Occipital lobe (tissue), 3 donors: ENCODE measurements at places on chromosomes 5 and 9. TPM values are rescaled to one million over a fixed set of nuclear protein-coding genes. Genes with fewer than 3 reads are reported as not detected.

DNA sequence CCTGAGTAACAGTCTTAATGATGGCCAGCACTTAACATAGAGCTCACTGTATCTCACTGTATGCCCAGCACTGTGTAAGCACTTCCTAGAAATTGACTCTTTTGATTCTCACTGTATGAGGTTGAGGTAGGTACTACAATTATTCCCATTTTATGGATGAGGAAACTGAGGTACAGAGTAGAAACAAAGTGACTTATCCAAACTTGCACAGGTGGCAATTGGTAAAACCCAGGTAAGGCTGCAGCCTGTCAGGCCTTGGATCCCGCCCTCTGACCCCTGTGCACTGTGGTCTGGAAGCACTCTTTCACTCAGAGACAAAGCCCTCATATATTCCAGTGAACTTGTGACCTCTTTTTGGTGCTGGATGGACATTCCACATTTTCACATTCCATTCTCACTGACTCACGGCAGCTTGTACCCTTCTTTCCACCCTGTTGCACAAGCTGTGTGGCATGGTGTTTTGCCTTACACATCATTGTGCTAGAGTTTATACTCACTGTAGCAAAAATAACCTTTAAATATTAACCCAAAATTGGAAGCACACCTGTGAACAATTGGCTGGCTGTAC is 21.7 kb downstream of the ANKRD55 start:
- DNase-seq: no peak

SLCO6A1 gene
- total RNA-seq: 0.94 TPM

DNA sequence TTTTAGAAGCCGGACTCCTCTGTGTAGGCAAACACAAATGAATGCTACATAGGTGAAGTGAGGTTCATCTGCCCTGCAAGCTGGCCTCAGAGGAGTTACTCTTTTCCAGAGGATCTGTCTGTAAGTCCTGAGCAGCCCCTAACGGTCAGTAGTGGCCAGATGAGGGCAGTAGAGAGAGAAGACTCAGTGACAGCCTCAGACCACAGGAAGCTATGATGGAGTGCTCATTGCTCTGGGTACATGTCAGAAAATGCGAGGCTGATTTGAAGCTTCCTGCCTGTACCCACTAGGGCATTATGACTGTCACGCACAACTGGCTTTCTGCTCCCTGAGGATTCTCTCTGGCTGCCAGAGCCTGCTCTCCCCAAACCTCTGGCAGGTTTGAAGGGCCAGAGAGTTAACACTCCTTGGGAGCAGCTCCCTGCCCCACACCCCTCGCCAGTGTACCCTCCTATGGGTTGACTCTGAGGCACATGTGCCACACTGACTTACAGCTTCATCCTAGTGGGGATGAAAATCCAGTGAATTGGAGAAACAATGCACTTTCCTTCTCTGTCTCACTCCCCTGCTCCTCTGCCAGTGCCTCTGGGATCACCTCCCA is 141.5 kb downstream of the GABRG2 start:
- no peak for DNase-seq

DNA sequence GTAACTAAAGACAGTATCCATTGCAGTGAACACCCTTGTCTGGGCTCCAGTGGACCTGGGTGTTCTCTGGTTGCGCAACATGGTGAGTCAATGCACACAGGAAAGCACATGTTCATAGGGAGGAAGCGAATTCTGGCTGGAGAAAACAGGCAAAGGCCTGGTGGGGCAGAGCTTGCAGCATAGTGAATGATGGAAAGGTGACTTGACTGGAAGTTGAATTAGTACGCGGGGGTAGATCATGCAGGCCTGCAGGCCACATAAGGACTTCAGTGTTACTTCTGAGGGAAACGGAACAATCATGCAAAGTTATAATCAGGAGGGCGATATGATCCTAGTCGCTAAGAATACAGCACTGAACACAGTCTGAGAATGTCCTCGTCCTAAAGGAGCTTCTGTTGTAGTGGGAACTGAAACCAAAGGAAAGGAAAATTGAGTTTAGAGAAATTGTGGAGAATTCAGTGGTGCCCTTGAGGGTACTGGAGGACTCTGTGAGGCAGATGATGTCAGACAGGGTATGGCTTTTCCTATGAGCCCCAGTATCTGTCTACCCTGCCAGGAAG is 71.9 kb upstream of the RANBP3L start:
- DNase-seq: no peak

- DNase-seq: no peak
These were observed 78.4 kb downstream of the NDFIP1 start for GRCh38 chr5:142186857-142187594.

ZFP2 gene
- 9.4 TPM for total RNA-seq

GRCh38 chr5:134938030-134938429 is 29.7 kb upstream of the CATSPER3 start:
- DNase-seq: no peak

DNA sequence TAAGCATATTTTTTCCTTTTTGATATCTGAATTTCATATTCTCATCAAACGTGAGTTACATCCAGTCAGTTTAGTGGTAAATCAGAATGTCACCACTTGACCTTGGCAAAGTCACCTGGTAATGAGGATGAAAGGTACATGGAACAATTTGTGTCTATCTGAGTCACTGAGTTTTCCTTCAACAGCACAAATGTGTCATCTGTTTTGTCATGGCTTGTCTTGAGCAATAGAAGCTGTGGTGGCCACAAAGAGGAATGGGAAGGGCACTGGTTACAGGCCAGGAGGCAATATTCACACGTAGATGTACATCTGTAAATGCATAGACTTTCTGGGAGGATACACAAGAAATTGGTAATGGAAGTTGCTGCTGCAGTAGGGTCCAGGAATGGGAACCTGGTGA is 8.4 kb upstream of the ZNF474 start:
- no peak for DNase-seq

DNA sequence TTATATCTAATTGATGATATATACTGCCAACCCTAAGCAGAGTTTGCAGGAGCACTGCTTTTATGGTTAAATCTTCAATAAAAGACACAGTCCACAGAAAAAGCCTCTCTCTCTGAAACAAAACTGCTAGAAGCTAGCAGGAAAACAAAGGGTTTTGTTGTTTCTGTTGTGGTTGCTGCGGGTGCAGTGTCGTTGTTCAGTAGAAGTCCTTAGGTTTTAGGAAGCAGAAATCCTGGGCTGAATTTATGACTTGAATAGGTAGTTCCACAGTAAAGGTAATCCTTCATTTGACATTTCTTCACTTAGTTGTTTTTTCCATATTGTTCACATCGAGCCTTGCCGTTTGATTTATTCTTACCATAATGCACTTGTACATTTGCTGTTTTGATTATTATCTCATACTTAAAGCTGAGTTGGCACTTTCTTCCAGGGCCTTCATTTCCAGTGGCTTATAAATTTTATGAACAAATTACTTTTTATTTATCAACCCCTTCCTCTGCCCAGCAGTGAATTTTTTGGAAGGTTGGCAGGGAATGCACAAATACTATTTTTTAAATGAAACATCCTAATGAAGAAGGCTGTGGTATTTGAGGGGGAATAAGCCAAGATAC is 209.6 kb upstream of the SLC30A5 start:
- DNase-seq: no peak

GRCh38 chr9:3398232-3398648 is 127.6 kb downstream of the RFX3 start:
- DNase-seq: no peak

DRD1 gene
- 6.1 TPM for total RNA-seq

GRCh38 chr9:89342213-89342612 is 23.9 kb downstream of the SECISBP2 start:
- no peak for DNase-seq

- no peak for DNase-seq
These were observed 94.8 kb downstream of the ARRDC3 start for GRCh38 chr5:91288118-91288916.

- DNase-seq: no peak
These were observed 193.6 kb upstream of the SMC2 start for GRCh38 chr9:103900466-103900865.

- no peak for DNase-seq
These were observed 33.1 kb upstream of the RAB14 start for GRCh38 chr9:121234832-121235161.

DNA sequence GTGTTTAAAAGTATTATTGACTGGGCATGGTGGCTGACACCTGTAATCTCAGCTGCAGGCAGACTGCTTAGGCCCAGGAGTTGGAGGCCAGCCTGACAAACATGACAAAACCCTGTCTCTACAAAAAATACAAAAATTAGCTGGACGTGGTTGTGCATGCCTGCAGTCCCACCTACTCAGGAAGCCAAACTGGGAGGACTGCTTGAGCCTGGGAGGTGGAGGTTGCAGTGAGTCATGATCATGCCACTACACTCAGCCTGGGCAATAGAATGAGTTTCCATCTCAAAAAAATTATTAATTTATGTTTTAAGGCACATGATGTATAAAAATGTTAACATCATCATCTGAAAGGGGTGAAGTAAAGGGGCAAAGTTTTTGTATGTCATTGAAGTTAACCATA is 49.7 kb upstream of the FNIP1 start:
- DNase-seq: no peak

DNA sequence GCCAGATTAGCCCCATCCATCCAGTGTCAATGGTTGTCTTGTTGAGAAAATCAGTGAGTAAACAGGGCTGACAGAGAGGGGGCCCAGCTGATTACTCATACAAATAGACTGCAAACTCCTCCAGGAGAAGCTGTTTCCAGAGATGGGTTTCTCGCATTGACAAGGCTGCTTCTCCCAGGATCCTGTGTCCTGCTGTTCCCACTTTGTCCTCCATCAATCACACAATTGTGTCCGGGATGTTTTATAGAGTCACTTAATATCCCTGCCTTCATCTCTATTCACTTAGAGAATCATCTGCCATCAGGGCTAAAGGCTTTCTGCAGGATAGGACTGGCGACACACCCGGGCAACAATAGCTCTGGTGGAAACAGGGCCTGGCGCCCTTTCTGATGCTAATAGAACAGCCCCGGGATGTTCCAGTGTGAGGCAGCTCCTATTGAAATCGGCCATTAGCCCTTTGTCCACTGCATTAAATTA is 71.7 kb upstream of the TBCA start:
- DNase-seq: no peak

NOP16 gene
- total RNA-seq: 5.0 TPM

DNAH5 gene
- total RNA-seq: 5.5 TPM

GRCh38 chr9:86624630-86625029 is 270.4 kb upstream of the TUT7 start:
- DNase-seq: no peak

DNA sequence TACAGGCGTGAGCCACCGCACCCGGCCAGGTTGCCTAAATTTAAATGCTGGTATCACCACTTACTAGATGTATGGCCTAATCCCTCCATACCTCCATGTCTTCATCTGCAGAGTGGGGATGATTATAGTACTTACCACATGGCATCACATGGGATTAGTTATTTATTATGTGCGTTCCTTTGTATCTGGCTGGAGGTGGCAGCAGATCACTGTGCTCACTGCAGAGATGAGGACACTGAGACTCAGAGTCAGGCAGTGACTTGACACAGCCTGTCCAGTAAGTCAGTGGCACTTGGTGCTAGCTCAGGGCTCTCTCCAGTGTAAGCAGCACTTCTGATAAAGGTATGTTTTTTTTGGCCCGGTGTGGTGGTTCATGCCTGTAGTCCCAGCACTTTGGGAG is 38.4 kb upstream of the HAND1 start:
- no peak for DNase-seq

- no peak for DNase-seq
These were observed 5.0 kb downstream of the NCBP1 start for GRCh38 chr9:97638666-97639065.

GRCh38 chr5:174563899-174564298 is 160.5 kb upstream of the MSX2 start:
- DNase-seq: no peak

DNA sequence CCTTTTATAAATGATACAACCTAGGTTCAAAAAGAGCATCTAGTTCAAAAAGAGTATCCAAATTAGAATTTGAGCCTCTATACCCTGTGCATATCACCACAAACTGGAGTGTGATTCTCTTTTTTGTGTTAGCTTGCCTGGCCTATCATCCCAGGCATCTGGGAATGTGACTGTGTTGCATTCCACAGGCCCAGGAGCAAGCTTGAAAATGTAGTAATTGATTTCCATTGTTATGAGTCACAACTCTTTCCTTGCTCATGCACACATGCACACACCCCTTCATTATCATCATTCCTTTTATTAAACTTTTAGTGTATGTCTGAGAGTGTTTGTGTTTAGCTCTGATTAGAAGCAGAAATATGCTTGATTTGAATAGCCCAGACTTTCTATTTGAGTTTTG is 75.2 kb downstream of the FCHO2 start:
- no peak for DNase-seq

DNA sequence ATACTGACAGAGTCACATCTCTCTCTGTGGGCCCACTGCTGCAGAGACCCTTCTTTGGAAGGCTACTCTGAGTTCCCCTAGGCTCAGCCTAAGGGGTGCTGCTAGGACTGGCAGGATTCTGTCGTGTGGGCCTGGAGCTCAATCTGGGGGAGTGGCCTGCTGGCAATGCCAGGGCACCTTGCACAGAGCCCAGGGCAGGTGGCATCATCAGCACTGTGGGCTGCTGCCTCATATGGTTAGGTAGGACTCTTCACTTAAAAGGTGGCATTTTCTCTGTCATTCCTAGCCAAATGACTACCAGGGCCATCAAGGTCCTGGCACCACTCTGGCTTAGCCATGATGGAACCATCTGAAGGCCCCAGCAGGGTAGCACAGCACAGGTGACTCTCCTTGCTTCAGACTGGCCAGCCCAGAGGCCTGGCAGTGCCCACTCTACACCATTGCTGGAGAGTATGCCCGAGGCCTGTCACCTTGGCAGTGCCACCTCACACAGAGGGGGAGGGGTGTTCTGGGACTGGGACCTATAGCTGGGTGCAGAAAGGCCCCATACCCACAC is 21.9 kb downstream of the PITX1 start:
- DNase-seq: no peak

DNA sequence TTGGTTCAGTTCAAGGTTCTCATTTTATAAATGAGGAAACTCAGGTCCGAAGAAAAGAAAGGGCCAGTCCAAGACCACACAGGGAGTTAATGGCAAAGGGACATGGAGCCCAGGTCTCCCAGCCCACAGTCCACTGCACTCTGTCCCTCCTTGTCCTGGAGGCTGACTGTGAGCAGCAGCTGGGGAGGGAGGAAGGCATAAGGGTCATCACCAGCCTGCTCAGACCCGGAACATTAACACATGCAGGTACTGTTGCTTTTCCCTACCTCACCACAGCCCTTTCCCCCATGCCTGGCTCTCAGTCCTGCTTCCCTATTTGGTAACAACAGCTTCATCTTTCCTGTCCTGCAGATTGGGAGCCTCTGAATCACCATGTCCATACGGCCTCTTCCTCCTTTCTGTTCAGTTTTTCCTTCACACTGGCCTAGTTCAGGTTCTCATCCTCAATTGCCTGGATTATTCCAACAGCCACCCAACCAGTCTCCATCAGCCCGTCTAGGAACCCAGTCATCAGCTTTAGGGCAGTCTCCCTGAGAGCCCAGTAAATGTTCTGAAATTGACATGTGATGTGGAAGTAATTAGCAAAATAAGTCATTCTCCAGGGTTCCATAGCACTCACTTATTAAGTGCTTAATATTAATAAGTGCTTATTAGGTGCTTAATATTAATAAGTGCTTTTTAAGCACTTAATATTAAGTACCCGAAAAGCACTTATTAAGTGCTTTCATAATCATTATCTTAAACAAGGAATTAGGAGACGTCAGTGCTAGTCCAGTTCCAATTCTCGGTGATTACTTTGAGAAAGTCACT is 4.3 kb downstream of the GPX3 start:
- no peak for DNase-seq
